ENCODE measurements at places on chromosomes 5 and 9.

- no peak for DNase-seq
Observed at GRCh38 chr5:1152156-1152555, 40.3 kb upstream of the SLC12A7 start.

GRCh38 chr9:127283917-127284497 lies 19.4 kb downstream of the GARNL3 start:
- peak; percentile 38 for DNase-seq

- no peak for DNase-seq
Observed at GRCh38 chr5:96054311-96055030, 92.8 kb upstream of the ELL2 start.

DNA sequence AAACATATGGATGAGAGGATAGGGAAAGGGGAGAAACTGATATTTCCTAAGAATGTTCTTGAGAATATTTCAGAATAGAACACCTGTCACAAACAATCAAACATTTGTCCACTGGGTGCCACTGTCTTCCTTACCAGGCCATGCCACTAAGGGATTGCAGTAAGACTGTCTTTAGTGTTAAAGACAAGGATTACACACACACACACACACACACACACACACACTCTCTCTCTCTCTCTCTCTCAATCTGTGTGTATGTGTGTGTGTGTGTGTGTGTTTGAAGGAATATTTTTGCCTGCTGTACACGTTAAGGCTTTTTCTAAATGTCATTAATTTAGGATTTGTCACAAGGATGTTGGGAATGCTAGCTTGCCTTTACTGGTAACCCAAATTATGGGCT lies 54.4 kb downstream of the CCDC192 start:
- peak; percentile 69 for DNase-seq

- no peak for DNase-seq
Observed at GRCh38 chr5:12795333-12795663, 891.1 kb upstream of the CTNND2 start.

DNA sequence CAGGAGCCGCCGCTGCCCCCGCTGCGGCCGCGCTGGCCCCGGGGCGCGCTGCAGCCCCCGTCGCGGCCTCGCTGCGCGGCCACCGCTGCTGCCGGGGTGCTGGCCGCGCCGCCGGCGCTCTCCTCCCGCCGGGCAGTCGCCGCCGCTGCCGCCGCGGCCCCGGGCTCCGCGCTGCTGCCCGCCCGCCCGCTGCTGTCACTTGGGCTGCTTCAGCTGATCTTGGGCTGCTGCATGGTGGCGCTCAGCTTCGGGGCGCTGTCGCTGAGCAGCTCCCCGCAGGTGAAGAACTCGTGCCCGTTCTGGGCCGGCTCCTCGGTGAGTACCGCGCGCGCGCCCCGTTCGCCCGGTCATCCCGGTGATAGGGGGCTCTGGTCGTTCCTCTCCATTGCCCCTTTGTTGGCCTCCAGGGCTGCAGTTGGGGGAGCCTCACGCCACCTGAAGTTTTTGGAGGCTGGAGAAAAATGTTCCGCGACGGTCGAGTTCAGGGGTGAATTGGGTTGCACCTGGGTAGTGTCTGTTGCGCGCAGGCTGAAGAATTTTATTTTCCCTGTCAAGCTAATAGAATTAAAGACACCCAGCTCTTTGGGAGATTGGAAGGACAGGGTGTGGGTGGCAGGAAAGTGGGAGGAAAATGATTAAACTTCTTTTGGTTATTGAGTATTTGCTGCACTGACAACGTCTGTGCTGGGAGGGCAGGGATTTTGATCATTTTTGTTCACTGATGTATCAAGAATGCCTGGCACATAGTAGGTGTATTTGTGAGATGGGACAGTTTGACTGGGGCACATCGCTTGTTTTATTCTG lies 596 bp downstream of the ENTREP1 start:
- DNase-seq = no peak

DNA sequence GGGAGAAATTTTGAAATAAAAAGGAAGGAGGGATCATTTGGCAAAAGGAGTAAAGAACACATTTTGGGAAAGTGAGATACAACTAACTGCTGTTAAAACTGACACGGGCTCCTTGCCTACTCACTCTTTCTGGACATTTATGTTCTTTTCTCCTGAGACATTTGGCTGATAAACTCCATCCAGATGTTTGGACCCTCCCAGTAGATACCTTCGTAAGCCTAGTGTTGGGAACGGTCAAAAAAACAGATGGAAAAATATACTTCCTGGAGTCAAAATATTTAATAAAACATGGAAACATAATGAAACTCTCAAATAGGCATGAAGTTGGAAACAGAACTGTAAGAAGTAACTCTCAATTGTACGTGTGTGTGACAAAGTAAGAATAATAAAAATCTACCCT lies 360.1 kb upstream of the RIOK2 start:
- no peak for DNase-seq

- peak; percentile 62 for DNase-seq
Observed at GRCh38 chr5:94562327-94562971, 56.0 kb downstream of the KIAA0825 start.

GRCh38 chr9:136240941-136241340 lies 4.7 kb downstream of the QSOX2 start:
- DNase-seq = no peak

DNA sequence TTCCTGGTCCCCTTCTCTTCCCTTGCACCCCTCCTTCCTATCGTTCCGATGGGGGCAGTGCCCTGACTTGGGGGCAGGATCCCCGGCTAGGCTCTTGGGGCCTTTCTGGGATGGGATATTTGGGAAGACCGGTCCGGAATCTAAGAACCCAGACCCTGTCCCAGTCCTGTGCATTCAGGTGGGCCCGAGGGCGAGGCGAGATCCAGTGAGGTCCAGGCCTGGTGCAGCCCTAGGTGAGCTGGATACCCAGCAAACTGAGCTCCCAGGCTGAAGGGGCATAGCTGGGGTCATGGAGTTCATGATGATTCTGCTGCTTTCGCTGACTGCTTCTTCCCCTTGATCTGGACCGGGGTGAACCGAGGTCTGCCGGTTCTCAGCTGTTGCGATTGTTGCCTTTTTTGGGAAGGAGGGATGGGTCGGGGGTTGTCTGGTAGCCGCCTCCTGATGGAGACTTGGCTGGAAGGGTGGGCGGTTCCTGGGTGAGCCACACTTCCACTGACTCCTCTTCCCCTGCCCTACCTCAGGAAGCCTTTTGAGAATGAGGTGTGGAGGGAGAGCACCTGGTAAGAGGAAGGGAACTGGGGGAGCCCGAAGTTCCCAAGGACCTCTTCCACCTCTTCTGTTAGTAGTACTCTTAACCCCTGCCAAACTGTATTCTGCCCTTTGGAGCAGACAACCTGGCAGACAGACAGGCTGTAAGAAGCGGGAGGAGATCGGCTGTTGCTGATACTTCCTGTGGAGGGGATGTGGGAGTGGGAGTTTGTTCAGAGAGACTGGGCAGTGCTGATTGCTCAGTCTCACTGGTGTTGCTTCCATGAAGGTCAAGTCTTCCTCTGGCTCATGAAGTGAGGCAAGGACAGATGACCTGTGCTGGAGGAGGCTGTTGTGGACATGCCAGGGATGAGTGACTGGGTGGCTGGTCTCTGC lies 1.0 kb downstream of the LRRC8A start:
- DNase-seq = no peak

DNA sequence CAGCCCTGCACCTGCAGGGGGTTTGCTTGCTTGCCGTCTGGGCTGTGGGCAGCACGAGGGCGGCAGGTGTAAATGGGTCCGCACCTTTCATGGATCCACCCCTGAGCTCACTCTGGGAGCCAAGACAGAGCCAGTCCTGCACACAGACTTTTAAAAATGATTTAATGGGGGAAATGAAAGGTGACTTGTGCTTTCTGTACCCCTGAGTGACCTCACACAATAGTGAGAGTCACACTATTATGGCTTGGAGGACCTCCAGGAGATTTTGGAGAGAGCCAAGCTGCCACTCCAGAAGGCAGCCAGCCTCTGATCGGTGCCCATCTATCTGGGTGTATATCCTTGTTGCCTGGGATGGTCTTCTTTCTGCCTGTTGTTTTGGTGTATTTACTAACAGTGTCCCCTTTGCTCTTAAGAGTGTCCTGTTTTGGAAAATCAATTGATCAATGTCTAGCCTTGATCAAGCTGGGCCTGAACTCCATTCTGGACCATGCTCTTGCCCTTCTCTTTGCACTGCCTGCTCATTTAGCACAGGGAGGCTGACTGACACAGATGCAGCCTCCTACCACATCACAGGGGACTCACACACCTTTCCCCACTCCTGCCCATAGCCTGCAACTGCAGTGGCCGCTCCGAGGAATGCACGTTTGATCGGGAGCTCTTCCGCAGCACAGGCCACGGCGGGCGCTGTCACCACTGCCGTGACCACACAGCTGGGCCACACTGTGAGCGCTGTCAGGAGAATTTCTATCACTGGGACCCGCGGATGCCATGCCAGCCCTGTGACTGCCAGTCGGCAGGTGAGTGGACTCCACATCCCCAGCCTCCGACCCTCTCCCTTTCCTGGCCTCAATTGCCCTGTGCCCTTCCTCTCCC lies 29.5 kb downstream of the LAMC3 start:
- no peak for DNase-seq

GRCh38 chr5:122355324-122355723 lies 43.3 kb downstream of the SNCAIP start:
- DNase-seq = no peak

DNA sequence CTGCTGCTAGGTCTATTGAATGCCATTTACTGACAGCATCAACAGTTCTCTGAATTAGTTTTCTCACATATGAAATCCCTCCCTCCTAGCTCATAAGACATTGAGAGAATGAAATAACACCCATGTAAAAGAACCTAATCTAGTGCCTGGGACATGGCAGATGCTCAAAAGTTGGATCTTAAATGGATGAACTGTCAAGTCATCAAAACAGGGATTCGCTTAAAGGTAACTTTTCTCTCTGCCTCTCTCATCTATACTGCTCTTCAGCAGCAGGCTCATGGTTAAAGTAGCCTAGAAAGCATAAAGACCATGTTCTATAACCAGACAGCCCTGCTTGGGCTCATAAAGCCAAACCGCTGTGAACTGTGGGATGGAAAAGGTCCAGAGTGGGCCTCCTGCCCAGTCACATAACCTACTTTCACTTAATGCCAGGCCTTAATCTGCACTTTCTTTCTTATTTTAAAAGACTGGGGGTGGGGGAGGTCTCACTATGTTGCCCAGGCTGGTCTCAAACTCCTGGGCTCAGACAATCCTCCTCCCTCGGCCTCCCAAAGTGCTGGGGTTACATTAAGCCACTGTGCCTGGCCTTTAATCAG lies 3.7 kb downstream of the TMEM245 start:
- no peak for DNase-seq

- no peak for DNase-seq
Observed at GRCh38 chr5:143772621-143773020, 39.3 kb upstream of the HMHB1 start.

GRCh38 chr9:94026816-94027215 lies 57.4 kb upstream of the PTPDC1 start:
- no peak for DNase-seq

GRCh38 chr9:136951541-136952320 lies at the start of gene LCN12:
TSS of gene LCN12 (plus strand) at chr9:136952273. CDS start at chr9:136952328, 55 bp downstream.
- DNase-seq = no peak

DNA sequence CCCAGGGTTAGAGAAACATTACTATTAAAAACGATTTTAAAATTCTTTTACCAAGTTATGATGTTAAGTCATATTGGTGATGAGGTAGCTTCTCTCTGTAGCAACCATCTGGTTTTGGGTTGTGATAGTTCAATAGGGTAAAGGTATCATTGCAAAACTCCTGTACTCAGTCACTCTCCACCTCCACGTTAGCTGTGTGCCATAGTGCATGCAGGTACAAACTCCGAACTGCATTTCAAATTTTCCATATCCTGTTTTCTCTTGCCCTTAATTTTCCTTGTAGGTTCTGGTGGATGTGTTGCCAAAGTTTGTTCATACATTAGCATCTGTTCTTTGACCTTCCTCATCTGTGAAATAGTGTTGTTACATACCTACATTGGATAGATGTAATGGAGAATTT lies 53.1 kb upstream of the ARRDC3 start:
- no peak for DNase-seq

- DNase-seq = no peak
Observed at GRCh38 chr9:134913713-134914500, 3.8 kb downstream of the FCN1 start.

DNA sequence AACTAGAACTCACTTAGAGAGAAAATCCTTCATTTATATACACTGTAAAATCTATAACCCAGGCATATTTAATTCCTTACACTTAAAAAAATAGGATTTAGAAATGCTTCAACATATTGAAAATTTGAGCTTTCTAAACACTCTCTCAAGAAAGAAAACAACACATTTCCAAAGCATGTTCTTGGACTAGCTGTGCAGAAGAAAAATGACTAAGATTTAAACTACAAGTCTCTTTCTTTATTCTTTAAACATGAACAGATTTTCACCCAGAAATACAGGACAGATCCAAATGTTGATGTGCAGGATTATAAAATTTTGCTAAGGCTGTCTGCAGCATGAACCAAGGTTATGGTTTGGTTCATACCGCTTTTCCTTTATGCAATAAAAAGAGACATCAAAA lies 77.7 kb upstream of the TUSC1 start:
- DNase-seq = no peak

DNA sequence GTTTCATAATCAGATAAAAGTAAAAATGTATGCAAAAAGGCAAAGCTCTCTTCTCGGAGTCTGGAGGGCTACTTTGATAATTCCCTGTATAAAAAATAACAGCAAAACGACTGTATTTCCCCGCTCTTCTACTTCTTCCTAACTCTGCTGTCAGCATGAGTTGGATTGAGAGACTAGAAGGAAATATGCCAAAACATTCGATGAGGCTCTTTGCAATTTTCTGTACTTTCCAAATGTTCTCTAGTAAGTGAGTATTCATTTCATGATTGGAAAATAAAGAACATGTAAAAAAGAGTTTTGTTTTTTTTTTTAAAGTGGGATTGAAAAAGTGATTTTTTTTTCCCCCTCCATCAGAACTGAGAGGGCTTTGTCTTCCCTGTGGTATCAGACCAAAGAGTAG lies 677.5 kb downstream of the ACTL7B start:
- no peak for DNase-seq

GRCh38 chr5:96968074-96968473 lies 32.2 kb downstream of the LNPEP start:
- peak; percentile 87 for DNase-seq

- no peak for DNase-seq
Observed at GRCh38 chr5:138770291-138770690, 17.1 kb downstream of the CTNNA1 start.

DNA sequence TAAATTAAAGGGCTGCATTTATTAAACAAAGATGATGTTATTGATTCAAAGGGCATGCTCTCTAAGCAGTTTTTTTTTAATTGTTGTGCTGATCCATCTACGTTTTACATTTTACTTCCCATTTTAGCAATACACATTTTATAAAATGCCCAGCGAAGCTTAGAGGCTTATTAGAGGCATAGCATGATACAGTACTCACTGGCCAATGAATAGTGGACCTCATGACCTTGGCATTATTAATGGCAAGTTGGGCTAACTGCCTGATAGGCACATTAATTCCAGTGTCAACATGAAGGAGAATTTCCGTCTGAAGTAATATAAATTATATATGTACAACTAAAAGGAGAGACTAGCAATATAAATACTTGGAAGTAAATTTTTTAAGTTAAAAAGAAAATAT lies 837.2 kb downstream of the EFNA5 start:
- no peak for DNase-seq

- DNase-seq = peak; percentile 70
Observed at GRCh38 chr9:131609099-131609830, 63.9 kb downstream of the PRRT1B start.
